ENCODE measurements at places on chromosomes 7 and 10.
A peak's percentile ranks its signal among the peaks of the same experiment; 100 is the strongest.

DNA sequence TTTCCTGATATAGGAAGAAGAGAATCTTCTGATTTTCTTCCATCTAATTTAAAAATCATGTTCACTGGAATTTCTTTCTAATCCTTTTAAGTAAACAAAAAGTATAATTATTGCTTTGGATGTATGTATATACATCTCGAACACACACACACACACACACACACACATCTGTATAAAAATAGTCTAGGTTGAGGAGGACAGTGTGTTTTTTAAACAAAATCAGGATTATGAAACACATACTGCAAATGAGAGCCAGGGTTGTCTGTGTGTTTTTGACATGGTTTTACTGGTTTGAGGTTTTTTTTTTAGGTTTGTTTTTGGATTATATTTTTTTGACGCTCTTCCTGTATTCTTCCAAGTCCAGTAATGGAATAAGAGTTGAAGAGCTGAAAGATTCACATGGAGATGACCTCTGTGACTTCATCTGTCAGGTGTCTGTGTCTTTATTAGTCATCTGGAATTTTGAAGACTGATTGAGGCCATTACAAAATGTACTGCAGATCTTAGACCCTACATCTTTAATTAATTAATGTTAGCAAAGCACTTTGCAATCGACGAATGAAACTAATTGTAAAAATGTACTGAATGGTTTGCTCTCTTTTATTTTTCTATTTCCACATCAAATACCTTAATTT lies 237.1 kb downstream of the SUGCT start:
- DNase-seq = no peak

- no peak for DNase-seq
These were observed 1209.2 kb downstream of the TYW1 start for GRCh38 chr7:68205826-68206225.

DNA sequence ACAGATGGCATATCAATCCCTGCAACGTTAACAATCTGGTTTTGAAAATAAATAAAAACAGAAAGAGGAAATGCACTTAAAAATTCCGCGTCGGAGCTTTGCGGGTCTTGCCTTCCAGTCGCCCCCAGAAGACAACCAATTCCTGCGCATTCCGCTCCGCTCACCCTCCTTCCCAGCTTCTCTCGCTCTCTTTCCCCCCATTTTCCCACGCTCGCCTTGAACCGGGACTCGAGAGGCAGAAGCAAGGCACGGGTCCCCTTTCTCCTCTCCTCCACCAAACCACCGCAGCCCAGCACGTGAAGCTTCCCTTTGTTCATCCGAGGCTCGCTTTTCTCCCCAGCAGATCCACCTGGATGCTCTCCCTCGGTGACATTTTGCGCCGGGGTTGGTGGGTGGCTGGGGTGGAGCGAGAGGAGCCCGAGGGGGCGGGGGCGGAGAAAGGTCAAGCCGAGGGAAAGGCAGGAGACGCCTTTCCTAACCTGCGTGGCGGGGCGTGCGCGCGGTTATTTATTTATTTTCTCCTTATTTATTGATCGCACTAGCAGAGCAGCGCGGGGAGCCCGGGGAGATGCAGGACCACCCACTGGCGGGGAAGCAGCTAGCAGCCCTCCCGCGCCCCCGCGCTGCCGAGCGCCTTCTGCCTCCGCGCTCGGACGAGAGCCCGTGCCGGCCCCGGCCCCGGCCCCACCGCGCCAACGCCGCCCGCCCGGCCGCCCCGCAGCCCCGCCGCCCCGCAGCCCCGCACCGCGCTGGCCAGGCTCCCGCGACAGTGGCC lies at the start of gene KCND2:
KCND2 (plus strand) TSS at position 475 of the 775 bp plus-strand sequence.
- DNase-seq = peak; percentile 37

DNA sequence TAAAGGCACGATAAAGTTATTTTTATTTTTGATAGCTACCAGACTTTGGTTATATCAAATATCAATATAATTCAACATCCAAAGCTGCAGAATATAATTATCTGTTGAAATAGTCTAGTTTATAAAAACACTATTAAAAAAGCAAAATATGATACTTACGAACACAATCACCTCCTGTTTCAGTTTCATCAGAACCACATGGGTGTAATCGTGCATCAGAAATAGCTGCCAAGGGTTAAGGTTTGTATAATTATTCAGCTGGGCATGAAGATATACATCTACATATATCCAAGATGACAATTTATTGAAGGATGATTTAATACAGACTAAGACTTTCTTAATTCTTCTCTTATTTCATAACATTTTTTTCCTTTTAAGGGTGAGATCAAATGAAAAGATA lies 20.3 kb downstream of the VWDE start:
- no peak for DNase-seq

DNA sequence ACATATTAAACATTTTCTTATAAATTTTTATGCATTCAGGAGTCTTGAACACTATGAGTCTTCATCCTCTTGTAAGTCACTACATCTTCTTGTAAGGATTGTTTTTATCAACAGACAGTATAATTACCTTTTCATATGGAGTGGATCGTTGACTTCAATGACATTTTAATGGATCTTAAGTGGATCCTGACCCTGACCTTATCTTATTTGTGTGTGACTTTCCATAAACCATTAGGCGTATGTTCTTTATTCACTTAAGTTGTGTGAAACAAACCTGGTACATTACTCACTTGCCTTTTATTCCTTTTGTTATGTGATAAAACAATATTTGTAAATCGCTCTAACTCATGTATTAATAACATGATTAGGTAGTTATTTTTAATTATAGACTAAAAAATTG lies 18.5 kb upstream of the SEMA3C start:
- DNase-seq = no peak

- DNase-seq = no peak
These were observed at the start of gene FRMPD2 for GRCh38 chr10:48274636-48275035. Gene FRMPD2, minus strand, starts transcription at chr10:48274696. Its CDS starts 129 bp downstream, at chr10:48274567.

GRCh38 chr7:100726996-100727761 lies 6.2 kb upstream of the ZAN start:
- DNase-seq = peak; percentile 96

- DNase-seq = no peak
These were observed 393.4 kb upstream of the MKI67 start for GRCh38 chr10:128519581-128519980.

- no peak for DNase-seq
These were observed 179.9 kb upstream of the NPVF start for GRCh38 chr7:25408012-25408687.

DNA sequence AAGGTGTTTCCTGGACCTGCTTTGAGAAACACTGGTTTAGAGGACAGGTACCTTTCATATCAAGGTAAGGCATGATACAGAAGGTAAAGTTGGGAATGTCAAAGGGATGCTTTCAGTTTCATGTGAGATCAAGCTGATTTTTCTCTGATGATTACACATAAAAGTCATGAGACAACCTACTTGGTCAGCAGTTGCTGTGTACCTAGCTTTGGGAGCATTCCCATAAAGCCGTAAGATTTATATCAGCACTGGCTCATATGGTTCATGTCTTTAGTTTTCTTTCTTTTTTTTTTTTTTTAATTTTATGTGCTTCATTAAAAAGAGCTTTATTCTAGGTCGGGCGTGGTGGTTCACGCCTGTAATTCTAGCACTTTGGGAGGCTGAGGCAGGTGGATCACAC lies 265.3 kb upstream of the LRGUK start:
- no peak for DNase-seq

GRCh38 chr10:49178489-49179471 lies 9.4 kb downstream of the TMEM273 start:
- no peak for DNase-seq

GRCh38 chr10:61298194-61298593 lies 155.0 kb downstream of the TMEM26 start:
- no peak for DNase-seq

GRCh38 chr10:96299383-96299782 lies 4.9 kb upstream of the DNTT start:
- DNase-seq = no peak

DNA sequence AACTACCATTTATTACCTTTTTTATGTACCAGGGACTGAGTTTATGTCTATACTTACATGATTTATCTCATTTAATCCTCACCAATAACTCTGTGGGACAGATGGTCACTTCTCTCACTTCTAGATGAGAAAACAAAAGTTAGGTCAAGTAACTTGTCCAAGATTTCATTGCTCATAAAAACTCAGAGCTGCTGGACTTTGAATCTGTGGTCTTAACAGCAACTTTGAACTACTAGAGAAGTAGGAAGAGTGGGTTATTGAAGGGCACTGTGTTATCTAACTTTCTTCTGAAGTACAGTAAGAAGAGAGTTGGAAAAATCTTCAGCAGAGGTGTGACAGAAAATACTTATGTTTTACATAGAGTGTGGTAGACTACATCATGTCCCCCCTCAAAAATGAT lies 214.2 kb upstream of the BMPER start:
- no peak for DNase-seq

DNA sequence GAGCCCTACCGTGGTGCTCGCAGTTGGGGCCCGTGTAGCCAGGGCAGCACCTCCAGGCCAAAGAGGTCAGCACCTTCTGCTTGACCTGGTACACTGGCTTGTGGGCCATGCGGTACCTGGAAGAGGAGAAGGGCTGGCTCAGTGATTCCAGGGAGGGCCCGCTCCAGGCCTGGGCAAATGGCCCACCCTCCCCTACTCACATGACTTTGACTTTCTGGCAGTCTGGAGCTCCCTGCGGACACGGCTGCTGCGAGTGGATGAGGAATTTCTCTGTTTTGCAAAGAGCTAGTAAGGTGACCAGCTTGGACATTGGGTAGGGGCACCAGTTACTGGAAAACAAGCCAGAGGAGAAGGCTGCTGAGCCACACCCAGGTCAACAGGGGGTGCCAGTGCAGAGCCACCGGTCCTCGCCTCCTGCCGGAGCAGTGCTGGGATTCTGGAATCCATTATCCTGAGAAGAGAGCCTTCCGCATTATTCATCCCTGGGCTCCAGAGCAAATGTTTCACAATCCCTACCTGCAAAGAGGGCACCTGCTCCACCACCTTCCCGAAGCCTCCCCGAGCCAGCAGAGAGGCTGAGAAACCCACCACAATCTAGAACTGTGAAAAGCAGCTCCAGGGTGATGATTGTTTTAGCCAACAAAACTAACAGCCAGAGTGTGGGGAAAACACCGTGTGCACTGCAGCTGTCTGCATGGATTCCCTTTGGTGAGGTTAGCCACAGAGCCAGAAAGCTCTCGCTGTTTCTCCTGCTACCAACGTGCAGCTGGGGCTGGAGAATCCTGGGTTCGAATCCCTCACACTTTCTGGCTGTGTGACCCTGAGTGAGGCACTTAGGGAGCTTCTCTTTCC lies 11.8 kb downstream of the MMRN2 start:
- peak; percentile 46 for DNase-seq

GRCh38 chr7:18049262-18049661 lies 21.6 kb upstream of the PRPS1L1 start:
- no peak for DNase-seq

DNA sequence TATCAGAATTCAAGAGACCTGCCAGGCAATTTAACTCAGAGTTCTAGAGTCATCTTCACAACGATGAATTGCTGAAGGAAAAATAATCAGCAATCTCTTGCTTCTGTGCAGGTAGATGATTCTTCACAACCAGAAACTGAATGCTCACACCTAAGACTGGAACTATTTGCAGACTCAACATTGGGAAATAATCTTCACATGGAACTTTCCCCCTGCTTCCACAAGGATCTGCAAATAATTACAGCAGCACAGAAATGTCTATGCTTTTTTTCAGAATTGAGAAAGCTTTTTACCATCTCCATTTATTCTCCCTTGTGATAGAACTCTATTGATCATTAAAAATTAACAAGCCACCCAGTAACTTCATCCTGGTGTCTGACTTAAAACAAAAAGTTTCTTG lies 282.8 kb downstream of the AHR start:
- no peak for DNase-seq

GRCh38 chr10:119931871-119932270 lies 39.3 kb downstream of the SEC23IP start:
- DNase-seq = no peak

DNA sequence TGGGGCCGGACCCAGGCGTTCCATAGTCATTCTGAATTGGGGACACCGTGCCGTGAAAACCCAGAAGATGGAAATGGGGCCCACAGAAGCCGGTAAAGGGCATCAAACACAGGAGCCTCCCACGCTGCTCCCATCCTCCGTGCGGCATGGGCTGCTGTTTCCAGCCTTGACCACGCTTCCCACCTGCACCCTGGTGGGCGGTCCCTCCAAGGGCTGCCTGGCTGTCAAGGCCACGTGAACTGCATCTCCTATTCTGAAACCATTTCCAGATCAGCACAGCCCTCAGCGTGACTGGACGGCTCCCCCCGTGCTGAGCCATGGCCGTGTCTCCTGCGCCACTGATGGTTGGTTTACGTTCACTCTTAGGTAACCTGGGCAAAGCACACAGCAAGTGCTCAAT lies 14.1 kb downstream of the CFAP46 start:
- no peak for DNase-seq

DNA sequence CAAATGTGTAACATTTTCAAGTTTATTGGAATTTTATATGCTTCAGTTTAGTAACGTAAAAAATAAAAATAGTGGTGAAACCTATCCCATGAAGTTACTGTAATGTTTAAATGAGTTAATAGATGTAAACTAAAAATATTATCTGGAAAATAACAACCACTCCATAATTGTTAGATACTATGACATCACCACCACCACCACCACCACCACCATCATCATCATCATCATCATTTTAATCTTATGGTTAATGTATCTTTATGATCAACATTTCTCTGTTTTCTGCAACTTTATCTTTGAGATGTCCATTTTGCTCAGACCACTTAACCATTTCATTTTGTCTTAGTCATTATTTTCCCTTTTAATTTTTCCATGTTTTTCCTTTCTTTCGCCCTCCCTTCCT lies 23.4 kb upstream of the CACNA2D1 start:
- no peak for DNase-seq

- no peak for DNase-seq
These were observed 96.6 kb downstream of the ZNF438 start for GRCh38 chr10:30935078-30935477.

DNA sequence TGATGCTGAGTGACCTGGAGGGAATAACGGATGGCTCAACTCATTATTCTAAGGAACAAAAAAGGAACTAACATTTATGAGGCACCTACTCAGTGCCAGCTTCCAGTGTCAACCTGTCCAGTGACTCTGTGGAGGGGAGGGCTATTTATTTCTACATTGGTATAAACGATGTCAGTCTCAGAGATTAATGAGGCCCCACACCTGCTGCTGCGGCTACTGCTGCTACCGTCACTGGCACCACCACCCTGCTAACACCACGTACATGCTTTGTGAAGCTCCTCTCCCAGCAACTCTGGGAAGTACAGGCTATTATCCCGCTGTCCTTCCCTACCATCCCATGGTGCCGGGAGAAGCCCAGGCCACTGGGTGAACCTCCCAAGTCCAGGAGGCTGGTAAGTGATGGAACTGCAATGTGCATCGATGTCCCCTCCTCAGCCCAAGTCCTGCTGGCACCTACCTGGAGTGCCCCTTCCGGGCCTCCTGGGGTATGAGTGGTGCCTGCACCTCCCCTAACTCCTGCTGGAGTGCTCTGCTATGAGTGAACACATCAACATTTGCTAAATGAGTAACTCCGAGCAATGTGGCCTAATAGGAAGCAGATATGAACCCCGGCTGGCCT lies 101.5 kb downstream of the ARHGAP22 start:
- no peak for DNase-seq

GRCh38 chr10:53699684-53700083 lies 927.1 kb upstream of the MBL2 start:
- DNase-seq = no peak
